ENCODE measurements at places on chromosomes 6 and 20.

DNA sequence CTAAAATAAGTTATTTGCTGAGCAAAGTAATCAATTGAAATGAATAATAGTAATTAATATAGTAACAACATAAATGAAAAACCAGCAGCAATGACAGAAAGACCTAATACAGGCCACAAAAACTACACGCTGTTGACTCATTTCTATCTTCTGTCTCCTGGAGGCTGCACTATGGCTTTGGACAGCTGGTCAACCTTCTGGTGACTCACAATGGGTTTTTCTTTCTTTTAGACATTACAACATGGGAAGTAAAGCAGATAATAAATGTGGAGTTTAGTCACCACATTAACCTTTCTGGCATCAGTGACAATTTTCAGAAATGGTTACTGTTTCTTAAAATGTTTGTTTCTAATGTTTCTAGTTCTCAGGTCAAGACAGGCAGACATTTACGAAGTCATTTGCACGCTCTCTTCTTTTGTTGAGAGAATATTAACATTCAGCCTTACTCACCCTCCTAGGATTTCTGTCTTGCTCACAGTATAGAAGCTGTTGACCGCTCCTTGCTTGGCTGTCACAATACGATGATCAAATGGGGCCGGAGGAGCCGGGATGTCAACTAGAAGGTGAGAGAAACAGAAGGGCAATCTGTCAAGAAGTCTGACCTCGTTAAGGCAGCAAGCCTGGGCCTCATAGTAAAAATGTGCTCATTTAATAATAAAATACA, 62.2 kb downstream of the MYLK4 start:
- DNase-seq = no peak

- no peak for DNase-seq
Observed at GRCh38 chr6:13877051-13877450, 47.7 kb upstream of the RNF182 start.

GRCh38 chr20:13119583-13119982, 101.5 kb upstream of the ISM1 start:
- peak; percentile 71 for DNase-seq

DNA sequence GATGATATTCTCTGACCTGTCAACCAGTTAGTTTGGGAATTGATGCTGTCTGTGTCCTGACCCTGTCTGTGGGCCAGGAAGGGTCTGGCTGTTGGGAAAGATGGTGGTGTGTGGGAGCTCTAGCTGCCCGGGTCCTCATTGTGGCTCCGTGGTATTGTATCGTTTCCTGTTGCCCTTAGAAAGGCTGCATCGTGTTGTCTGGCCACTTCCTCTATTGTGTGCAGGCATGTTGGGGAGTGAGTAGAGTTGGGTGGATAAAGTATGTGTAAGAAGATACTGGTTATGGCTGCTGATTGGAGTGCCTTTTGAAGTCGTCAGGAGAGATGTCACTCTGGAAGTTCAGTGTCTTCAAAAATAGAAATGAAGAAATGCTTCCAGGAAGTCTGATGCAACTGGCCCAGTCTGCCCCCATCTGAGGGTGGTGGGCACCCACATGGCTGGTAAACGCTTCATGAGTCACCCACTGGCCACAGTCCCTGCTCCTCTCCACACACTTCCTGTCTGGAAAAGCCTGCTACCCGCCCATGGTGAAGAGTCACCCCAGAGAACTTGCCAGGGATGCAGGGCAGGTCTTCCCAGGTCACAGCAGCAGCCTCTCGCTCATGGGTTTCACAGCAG, 27.9 kb downstream of the PPARD start:
- no peak for DNase-seq

DNA sequence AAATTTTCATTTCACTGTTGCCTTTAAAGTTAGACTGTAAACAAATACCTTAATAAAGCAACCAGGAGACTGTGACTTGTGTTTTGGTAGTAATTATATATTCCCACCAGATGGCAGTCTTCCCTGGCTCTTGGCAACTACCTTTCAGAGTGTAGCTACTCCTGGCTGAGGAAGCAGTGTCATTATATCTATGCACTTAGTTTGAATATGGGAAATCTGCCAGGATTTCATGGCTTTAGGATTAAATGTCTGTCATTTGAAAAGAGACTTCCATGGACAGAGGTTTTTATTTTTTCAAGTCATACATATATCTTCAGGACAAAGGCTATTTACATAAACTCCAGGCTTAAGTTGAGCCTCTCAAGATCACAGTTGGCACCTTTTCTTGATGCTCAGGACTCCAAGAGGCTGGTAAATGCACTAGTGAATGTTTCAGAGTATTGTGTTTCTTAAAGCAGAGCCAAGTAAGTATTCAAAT, 160.1 kb downstream of the C6orf58 start:
- peak; percentile 63 for DNase-seq

DNA sequence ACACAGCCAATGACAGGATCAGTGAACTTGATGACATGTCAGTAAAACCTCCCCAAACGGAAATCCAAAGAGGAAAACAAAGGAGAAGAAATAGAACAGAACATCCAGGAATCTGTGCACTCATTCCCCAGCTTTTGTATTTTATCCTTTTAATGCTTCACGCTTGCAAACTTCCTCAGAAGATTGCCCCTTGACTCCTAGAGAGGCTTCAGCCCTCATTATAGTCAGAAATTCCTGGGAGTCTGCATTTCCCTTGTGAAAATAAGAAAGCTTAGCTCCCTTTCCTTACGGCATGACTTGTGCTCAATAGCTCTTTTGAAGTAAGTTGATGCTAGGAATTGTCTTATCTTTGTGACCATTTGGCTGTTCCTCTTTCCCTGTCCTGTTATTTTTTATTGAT, 313.6 kb upstream of the OPRM1 start:
- no peak for DNase-seq

- no peak for DNase-seq
Observed at GRCh38 chr6:118706702-118707101, 55.3 kb upstream of the CEP85L start.

GRCh38 chr6:117619178-117619577, 16.9 kb upstream of the GOPC start:
- no peak for DNase-seq

DNA sequence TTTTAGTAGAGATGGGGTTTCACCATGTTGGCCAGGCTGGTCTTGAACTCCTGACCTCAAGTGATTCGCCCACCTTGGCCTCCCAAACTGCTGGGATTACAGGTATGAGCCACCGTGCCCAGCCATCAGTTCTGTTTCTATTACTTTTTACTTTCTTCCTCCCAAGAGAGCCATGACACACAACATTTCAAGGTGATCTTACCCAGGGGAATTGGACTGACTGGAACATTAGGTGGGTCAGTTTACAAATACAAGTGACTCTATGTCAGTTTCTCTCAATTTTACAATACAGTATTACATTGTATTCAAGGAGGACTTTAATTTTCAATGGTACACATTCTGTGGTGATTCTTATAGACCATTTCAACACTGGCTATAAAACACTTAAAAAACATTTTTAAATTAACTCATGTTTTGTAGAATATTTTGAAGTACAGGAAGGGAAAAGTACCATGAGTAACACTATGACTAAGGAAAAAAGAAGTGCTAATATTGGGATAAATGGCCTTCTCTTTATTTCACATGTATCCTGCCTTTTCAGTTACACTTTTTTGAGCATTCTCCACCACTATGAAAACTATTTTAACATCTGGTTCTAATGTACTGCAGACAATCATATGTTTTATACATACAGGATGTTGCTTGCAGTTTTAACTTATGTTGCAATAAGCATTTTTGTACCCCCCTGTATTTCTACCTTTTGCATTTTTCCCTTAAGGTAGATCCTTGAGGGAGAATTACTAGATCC, 8.4 kb downstream of the TPBG start:
- no peak for DNase-seq

GRCh38 chr6:56758553-56758952, 115.9 kb upstream of the DST start:
- DNase-seq = no peak

GRCh38 chr20:38061109-38061508, 27.6 kb downstream of the RPRD1B start:
- no peak for DNase-seq

DNA sequence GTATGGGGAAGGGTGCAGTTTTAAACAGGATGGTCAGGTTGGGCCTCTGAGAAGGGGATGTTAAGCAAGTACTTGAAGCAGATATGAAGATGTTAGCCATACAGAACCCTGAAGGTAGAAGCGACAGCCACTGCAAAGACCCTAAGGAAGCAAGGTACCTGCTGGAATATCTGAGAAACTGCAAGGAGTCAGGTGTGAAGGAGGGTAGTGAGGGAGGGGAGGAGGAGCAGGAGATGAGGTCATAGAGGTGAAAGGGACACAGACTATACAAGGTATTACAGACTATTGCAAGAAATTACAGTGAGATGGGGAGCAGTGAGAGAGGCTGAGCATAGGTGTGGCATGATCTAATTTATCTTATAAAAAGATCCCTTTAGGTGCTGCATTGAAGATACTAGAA, 22.2 kb upstream of the DEFB112 start:
- DNase-seq = no peak

- DNase-seq = no peak
Observed at GRCh38 chr6:150534553-150534952, 65.1 kb upstream of the PLEKHG1 start.
